NCI-H460 (cell line): ENCODE measurements at places on chromosomes 5 and 9.

DNA sequence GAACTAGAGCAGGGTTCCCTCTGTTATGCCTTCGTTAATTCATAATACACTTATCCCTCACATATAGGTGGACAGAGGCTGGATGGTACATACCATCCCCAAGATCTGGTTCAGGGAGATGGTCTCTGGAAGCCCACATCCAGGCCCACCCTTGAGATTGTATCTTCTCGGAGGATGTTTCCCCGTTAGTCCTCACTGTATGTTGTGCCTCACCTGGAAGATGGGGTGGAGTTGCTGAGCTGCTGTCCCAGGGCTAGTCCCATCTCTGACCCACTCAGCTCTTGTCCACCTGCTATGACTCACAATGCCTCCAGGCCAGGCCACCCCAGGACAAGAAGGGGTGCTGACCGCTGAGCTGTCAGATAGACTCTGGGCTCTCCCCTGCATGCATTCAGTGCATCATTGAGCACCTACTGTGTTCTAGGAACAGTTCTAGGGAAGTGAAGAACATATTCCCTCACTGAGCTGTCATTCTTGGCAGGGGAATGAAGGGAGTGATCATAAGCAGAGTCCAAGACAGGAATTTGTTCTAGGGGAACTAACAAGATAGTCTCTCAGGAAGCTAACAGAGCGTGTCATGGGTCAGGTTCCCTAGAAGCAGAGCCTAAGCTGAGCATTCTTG lies at the start of gene CBY3:
CBY3 (minus strand) TSS at position 255 of the 622 bp plus-strand sequence; CDS start at position 139, 116 bp downstream.
- no peak for DNase-seq

GRCh38 chr5:55492449-55492848 lies 42.3 kb downstream of the PLPP1 start:
- DNase-seq, result no peak

DNA sequence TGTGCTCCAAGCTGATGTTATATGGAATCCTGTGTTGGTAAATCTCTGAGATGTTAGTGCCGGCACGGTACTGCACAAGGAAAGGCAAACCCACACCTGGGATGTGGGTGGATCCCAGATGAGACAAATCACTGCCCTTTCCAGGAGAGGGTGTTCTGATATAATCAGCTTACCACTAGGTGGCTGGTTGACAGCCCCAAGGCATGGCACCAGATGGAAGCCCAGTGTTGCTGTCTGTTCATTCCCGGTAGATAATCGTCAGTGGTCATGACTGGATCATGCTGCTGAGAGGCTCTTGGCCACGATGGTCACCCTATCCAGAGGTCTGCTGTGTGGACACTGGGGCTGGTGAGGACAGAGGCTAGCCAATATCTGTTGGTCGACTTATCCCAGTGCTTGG lies 184.0 kb downstream of the CACNA1B start:
- DNase-seq, result no peak

GRCh38 chr9:74391816-74392215 lies 105.3 kb upstream of the RORB start:
- no peak for DNase-seq

DNA sequence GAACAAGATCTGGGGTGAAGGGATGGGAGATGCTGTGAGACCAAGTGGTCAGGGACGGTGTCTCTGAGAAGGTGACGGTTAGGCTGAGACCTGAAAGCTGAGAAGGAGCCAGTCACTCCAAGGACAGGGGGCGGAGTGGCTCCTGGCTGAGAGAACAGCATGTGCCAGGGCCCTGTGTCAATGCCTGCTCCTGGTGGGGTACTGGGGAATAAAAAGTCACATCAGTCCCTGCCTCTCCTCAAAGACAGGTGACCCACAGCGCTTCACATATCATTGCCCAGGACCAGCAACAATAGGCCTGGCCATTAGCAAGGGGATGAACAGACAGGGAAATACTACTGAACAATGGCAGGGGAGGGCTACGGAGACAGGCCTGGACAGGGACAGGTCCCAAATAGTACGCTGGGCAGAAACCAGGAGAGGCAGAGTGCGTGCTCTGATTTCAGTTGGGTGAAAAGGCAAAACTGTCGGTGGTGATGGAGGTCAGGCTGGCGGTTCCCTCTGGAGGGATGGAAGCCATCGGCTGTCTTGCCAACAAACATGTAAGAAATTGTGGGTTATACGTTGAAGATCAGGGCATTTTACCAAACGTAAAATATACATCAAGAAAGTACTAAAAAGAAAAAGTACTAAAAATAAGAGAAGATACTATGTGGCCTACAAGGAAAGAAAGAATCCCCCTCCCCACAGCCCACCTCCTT lies 64.3 kb downstream of the C9orf50 start:
- DNase-seq, result no peak

DNA sequence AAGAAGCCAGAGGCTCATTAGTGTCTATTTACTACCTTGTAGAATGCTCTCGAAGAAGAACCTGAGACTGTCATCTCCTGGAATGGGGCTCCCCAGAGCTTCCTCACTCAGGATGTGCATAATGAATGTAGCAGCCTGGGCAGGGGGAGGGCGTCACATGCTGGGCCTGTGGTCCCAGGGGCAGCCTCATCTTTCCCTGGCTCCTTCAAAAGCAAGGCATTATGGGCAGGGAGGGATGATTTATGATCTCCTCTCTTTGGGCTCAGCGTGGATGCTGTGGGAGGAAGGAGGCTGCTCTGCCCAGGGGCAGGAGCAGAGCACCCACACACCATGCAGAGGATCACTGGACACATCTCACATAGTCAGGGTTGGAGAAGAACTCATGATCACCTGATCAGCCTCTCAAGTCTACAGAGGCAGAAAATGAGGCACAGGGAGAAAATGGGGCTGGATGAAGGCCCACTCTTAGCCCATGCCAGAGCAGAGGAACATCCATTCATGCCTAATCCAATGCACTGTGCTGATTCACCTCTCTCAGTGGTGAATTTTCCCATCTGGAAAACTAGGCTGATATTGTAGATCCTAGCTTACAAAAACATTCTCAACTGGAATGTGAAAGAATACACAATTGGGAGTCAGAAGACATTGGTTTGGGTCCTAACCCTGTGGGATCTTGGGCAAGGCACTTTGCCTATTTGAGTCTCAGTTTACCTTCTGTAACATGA lies 173.7 kb downstream of the CARTPT start:
- DNase-seq, result no peak

DNA sequence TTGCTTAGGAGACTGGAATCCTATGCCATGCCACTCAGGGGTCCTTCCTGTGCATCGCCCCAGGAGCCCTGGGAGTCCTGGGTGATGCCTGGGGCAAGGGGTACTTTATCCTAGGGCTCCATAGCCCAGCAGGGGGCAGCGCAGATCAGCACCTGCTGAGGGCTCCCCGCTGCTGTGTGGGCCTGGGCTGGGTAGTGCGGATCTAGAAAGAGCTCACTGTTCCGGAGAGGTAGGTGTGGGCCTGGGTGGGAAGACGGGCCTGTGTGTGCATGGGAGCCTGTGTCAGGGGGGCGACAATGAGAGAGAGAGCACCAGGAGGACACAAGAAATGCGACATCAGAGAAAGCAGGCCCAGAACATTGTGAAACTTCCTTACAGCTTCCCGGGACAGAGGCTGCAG lies 11.4 kb upstream of the DAB2IP start:
- DNase-seq, result no peak

DNA sequence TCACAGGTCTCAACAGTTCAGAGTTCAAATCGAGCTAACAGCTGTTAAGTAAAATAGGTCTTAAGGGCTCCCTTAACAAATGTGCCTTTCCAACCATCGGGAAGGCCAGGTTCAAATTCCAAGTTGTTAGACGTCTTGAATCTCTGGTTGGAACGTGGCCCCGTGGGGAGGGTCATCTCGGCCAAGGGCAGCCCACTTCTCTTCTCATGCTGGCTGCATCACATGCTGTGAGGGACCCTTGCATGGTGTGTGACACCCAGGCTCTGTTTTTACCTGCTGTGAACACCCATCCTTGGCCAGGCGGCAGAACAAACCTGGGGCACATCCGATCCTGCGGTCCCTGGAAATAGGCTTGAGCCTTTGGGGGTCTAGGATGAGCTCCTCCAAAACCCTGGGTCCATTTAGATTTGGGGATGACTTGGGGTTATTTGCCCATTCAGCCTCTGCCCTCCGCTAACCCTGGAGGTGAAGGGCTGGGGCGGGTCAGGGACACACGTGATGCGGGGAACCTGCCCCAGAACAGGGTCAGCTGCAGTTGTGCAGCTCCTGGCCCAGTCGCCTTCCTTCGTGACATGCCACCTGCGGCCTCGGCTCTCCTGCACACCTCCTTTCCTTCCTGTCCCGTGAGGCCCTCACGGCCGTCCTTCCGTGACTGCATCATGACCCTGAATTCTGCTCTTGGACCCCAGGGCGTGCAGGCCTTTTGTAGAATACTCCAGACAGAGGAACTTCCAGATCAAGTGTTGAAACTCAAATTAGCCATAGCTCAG lies 45.9 kb downstream of the BOD1 start:
- DNase-seq, result no peak

- no peak for DNase-seq
These were observed 140.2 kb upstream of the SGCD start for GRCh38 chr5:156186760-156187159.

DNA sequence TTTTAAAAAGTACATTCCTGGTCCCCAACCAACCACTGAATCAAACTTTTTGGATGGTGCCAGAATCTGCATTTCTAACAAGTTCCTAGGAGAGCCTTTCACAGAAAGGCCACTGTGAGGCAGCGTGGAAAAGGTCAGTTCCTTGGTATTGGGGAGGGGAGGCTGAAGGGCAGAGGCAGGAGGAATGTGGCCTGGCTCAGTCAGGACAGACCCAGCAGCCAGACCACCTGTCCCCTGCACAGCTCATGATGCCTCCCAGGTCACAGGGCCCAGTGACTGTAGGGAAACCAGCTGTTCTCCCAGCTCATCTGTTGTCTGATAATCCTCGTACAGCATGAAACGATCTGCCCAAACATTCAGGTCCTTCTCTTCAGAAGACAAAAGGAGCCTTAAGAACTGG lies 132.9 kb downstream of the LHFPL2 start:
- no peak for DNase-seq

DNA sequence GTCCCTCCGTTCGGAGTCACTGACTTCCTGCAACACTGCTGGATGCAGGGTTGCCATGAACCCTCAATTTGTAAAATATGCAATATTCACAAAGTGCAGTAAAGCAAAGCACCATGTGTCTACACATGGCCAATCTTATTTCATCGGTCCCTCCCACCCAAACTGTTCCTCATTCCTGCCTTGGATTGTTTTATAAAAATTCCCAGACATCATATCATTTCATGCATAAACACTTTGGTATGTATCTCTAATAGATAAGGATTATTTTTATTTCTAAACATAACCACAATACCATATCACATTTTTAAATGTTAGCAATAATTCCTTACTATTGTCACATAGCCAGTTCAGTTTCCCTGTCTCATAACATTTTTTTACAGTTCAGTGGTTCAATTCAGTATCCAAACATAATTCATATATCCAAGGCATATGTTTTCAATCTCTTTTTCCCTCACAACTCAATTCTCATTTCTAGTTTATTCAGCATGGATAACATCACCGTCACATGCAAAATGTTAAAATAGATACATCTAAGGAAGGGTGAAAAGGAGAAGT lies 82.0 kb upstream of the PCAT7 start:
- no peak for DNase-seq

- DNase-seq, result no peak
These were observed 20.0 kb downstream of the MARCHF3 start for GRCh38 chr5:127010362-127010761.

- no peak for DNase-seq
These were observed 82.4 kb downstream of the MARCHF3 start for GRCh38 chr5:126948011-126948355.

GRCh38 chr9:95137587-95138145 lies 179.8 kb downstream of the FANCC start:
- no peak for DNase-seq

DNA sequence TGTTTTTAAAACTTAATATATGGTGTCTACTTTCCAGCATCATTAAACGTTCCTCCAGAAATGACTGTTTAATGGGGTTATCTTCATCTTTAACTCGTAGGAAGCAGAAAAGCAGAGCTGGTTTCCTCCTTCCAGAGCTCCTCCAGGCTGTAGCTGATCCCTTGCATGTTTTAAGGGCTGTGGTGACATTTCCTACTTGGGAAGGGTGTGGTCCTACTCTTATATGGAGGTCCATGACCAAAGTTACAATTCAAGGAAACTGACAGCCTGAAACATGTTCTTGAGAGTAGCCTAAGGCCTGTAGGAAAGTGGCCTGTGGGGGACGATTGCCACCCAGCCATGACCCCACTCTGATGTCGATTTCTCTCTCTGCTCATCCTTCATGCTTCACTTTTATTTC lies 297.1 kb downstream of the GADD45G start:
- no peak for DNase-seq

GRCh38 chr5:109690975-109691574 lies 1.3 kb downstream of the MAN2A1 start:
- DNase-seq, result peak; percentile 65

- DNase-seq, result no peak
These were observed 201.7 kb upstream of the OTULINL start for GRCh38 chr5:14379739-14380497.

GRCh38 chr5:50703367-50703666 lies 36.9 kb downstream of the PARP8 start:
- DNase-seq, result no peak

DNA sequence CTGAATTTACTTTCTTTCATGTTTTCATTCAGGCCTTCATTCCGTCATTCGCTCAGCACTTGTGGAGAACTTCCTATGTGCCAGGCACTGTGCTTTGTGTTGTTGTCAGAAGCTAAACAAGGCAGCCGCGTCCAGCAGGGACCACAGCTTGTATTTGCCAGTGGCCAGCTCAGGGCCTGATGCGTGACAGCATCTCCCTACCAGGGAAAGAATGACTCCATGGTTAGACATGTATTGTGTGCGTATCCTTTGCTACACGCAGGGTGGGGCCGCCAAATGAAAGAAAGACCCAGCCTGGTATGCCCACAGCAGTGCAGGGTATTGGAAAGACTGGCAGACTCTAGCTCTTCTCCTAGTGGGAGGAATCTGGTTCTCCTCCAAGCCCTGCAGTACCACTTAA lies 4.7 kb upstream of the COL27A1 start:
- no peak for DNase-seq

DNA sequence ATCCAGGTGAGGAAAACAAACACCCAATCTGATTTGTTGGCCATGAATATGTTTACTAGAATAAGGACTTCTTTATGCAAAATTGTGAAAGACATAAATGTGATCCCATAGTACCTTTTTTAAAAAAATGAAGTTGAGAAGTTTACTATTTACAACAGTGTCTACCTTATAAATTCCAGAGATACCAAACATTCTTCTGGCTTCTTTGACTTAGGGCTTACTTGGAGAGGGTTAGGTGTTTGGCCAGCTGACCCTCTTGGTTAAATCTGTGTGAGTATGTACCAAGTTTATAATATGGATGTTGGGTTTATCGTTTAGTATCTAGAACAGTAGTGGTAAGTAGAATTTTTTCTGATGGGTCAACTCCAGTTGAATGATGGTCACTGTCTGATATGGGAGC lies 212.3 kb downstream of the DOCK8 start:
- no peak for DNase-seq

- DNase-seq, result no peak
These were observed 1955.5 kb downstream of the MAT2B start for GRCh38 chr5:165460911-165461310.

- no peak for DNase-seq
These were observed 202.9 kb downstream of the AOPEP start for GRCh38 chr9:94929369-94929756.

GRCh38 chr5:157252711-157253465 lies 13.0 kb upstream of the CYFIP2 start:
- no peak for DNase-seq
